Stimulated activated effector memory CD8-positive, alpha-beta T cell treated with anti-CD3 and anti-CD28 coated beads, Interleukin-12 subunit alpha, Interleukin-12 subunit beta, amount 100 ng/mL, for 72 hours (primary cell): ENCODE measurements at places on chromosomes 16 and 17.
A peak's percentile ranks its signal among the peaks of the same experiment; 100 is the strongest.

DNA sequence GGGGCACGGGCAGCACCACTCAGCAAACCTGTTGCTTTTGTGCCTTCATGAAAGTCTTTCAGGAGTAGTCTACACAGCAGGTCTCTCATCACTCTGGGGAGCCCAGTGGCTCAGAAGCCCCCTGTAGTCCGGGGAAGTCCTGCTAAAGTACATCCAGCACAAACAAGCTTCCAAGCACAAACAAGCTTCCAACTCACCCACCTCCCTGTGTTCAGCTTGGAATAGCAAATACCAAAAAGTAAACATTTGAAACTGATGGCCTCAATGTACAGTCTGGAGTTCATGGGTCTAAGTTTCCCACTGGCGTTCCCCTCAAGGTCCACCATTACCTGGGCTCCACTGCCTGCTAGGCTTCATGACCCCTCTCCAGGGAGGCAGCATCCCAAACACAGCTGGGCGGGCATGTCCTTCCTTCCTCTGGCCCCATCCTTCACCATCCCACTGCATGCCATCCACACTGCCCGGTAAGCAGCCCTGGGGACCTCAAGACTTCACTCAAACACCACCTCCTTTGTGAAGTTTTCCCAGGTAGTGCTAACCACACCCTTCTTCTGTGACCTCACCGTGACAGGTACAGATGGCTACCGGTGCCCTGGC, 62.8 kb upstream of the SIAH1 start:
- no peak for DNase-seq

DNA sequence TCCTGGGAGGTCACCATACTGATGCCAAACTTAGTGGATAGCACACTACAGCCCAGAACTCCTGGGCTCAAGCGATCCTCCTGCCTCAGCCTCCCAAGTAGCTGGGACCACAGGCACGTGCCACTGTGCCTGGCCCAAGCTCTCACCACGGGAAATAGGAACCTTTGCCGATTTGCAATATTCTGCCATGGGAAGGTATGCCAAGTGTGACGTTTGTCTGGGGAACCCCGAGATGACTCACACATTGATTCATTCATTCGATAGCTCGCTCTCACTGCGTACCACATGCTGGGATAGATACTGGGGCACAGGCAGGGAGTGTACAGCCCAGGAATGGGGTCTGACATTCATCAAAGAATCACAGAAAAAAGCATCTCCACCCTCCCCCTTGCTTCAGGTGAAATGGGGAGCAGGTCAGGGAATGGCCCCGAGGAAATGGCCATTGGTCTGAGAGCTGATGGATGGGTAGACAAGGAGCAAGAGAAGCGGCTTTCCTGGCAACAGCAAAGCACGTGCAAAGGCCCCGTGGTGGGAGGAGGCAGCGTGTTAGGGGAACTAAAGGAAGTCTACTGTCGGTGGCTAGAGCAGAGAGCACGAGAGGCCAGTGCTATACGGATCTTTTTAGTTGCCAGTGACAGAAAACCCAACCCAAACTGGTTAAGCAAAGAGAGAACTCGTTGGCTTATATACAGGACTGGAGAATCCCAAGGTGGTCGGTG, 44.1 kb downstream of the DNAH17 start:
- no peak for DNase-seq

GRCh38 chr17:43701318-43701743, 39.6 kb upstream of the MEOX1 start:
- peak; percentile 58 for DNase-seq

DNA sequence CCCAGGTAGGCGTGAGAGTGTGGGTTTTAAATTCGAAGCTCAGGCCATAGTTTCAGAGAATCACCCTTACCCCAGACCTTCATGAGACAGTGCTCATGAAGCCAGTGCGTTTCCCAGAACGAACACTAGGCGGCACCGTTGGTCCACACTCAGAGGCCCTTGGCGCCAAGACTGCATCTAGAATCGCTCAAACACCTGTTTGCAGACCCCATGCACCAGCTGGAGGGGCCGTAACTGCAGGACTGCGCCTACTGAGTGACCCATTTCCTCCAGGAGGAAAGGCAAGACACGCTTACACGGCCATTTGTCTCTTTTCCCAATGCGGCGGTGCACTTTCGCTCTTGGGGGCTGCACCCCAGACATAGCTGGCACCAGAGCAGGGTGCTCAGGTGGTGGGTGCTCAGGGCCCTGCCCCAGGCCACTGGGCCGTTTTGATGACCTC, 34.0 kb downstream of the ADGRG5 start:
- DNase-seq: peak; percentile 84

- no peak for DNase-seq
Observed at GRCh38 chr17:49969134-49969759, at the start of gene DLX4. DLX4 (plus strand) TSS chr17:49969190; CDS start chr17:49969469, 279 bp downstream.

DNA sequence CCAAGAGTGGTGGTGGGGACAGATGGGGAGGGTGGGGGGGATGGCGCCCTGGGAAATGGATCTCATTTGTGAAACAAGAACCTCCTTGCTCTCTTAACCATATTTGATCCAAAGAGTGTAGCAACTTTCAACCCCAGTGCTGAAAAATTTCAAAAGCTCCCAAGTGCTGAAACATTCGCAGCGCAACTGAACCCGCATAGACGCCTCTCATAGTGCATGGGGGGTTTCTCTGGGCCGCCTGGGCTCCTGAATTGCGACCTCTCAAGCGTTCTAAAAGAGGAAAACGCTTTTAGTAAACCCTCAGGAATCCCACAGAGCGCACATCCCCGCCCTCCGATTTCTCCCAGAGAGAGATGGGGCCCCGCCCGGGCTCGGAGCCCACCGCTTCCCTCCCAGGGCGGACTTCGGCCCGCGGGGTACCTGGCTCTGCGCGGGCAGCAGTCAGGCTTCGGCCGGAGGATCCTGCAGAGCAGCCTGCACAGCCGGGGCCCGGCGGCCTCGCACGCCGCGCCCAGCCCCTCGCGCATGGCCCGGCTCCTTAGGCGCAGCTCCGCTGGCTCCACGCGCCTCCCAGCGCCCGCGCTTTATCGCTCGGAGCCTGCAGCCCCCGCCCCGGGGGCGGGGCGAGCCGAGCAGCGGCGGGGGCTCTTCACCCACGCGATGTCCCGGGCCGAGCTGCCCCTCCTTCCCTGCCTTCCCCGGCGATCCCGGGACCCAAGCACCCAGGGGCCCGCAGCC, 7.0 kb downstream of the NOS2 start:
- no peak for DNase-seq

- no peak for DNase-seq
Observed at GRCh38 chr17:44738214-44738906, 20.4 kb upstream of the ADAM11 start.

DNA sequence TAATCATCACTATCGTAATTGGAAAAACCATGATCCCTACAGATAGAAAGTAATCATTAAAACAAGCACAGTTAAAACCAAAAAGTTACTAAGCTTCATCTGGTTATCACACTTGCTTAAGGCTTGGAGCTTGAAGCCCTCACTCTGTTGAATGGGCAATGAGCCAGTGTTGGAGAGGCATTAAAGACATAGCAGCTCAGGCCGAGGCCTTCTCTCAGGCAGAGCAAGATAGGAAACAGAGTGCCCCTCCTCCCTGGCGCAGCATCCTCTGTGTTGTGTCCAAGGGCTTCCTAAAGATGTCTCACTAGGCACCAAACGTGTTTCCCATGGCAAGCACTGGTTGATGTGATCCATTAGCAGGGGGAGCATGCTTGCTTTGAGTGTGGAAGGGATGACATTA, 34.9 kb upstream of the LGALS9 start:
- no peak for DNase-seq

- no peak for DNase-seq
Observed at GRCh38 chr17:16474012-16474725, 17.8 kb downstream of the LRRC75A start.

DNA sequence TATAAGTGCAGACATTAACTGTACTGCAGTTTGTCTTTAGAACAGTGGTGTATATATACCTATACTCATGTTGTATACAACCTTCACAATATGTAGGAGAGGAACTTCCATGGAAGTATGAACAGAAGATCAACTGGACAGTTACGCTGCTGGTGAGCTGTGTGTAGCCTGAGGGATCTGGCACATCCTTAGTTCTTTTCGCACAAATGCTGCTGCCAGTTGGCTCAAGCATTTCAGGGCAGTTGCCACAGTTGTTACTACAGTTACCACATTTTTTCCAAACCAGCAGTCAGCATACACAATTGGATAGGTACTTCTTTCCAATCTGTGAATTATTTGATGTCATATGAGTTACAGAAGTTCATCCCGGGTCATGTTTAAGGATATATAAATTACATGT, 539.6 kb upstream of the HSBP1 start:
- no peak for DNase-seq

- no peak for DNase-seq
Observed at GRCh38 chr17:34571428-34572130, 7.8 kb upstream of the TMEM132E start.

DNA sequence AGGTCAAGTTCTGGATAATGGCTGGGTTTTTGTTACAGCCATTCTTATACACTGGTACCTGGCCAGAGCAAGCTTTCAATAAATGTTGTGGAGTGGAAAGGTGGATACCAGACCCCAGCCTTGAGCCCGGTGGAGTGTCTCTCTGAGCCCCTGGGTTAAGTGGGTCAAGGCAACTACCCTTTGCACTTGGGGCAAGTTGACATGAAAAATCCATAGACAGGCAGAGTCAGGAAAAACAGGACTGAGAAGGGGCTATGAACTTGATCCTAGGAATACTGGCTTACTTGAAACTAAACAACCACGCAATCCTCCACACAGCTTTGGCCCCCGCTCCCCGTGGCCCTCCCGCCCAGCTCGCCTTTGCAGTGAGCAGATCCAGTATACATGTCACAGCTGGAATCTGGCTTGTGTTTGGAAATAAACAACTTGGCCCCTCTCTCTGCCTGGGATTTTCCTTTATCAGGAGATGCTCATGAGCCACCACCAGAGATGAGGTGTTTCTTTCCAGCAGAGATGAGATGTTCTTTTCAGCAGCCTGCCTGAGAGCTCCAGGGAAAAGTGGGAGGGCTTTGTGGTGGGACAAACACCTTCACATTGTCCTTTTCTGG, 65.9 kb downstream of the KSR1 start:
- no peak for DNase-seq

- DNase-seq: no peak
Observed at GRCh38 chr16:83550183-83550569, 257.6 kb upstream of the HSBP1 start.

- DNase-seq: no peak
Observed at GRCh38 chr17:59028328-59028727, 78.4 kb downstream of the TRIM37 start.

- DNase-seq: peak; percentile 38
Observed at GRCh38 chr17:58156839-58157803, 8.9 kb downstream of the OR4D1 start.

DNA sequence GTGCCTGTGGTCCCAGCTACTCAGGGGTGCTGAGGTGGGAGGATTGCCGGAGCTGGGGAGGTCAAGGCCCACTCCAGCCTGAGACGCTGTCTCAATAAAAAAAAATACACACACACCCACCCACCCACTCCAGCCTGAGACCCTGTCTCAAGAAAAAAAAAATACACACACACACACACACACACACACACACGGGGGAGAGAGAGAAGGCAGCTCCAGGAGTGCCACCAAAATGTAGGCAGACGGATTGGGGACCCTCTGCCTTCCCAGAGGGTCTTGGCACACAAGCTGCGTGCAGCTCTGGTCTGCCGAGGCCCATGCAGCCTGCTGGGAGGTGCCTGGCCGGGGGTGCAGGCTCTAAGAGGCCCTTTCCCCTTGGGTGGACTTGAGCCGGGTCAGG, 5.9 kb upstream of the NUDT16L1 start:
- no peak for DNase-seq

- DNase-seq: no peak
Observed at GRCh38 chr17:61464843-61465180, 12.6 kb downstream of the TBX4 start.

DNA sequence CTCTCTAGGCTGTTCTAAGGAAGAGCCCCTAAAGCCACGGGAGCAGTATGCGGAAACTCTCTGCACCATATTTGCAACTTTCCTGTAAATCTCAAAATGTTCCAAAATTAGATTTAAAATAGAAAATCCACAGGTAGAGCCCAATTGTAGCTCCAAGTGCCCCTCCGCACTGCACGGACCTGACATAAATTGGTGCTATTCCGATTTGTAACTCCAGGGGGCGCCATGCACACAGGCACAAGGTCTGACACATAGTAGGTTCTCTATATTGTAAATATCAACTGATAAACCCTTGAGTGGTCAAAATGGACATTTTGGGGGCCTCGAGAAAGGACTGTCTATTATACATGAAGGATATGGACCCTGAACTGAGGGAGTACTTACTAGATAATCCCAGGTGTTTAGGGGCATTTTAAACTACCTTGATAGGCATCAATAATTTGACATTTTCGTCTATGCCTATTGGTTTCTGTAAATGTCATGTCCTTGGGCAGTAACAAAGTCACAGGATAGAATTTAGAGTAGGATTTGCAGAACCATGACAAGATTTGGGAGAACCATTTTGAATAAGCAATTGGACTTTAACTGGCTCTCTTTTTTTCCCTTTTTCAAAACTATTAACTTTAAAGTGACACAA, 36.6 kb upstream of the TMEM132E start:
- peak; percentile 42 for DNase-seq

DNA sequence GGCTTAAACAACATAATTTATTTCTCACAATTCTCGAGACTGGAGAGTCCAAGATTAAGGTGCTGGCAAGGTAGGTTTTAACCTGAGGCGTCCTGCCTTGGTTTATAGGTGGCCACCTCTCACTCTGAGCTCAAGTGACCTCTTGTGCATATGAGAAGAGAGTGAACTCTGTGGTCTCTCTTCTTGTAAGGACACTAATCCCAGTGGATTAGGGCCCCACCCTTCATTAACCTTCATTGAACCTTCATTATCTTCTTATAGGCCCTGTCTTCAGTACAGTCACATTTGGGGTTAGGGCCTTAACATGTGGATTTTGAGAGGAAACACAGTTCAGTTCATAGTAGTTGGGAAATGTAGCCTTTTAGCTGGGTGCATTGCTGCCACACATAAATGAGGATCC, 57.1 kb downstream of the MAP2K4 start:
- no peak for DNase-seq

GRCh38 chr17:48011405-48012150, 26.0 kb downstream of the COPZ2 start:
- peak; percentile 66 for DNase-seq

DNA sequence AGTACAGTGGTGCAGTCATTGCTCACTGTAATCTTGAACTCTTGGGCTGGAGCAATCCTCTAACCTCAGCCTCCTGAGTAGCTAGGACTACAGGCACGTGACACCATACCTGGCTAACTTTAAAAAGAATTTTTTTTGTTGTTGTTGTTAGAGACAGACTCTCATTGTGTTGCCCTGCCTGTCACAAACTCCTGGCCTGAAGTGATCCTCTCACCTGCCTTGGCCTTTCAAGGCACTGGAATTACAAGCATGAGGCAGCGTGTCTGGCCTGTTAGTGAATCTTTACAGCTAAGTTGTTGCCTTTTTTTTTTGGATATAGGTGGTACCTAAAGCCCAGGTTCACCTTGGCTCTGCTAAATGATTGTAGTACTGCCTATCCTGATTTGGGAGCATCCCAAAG, 290.6 kb downstream of the BCAS3 start:
- no peak for DNase-seq

GRCh38 chr17:11251561-11252107, 10.6 kb downstream of the SHISA6 start:
- no peak for DNase-seq

- DNase-seq: no peak
Observed at GRCh38 chr16:87484487-87485331, 8.1 kb downstream of the ZCCHC14 start.
